NCI-H510A (cell line): ENCODE measurements at places on chromosomes 11 and 22.

DNA sequence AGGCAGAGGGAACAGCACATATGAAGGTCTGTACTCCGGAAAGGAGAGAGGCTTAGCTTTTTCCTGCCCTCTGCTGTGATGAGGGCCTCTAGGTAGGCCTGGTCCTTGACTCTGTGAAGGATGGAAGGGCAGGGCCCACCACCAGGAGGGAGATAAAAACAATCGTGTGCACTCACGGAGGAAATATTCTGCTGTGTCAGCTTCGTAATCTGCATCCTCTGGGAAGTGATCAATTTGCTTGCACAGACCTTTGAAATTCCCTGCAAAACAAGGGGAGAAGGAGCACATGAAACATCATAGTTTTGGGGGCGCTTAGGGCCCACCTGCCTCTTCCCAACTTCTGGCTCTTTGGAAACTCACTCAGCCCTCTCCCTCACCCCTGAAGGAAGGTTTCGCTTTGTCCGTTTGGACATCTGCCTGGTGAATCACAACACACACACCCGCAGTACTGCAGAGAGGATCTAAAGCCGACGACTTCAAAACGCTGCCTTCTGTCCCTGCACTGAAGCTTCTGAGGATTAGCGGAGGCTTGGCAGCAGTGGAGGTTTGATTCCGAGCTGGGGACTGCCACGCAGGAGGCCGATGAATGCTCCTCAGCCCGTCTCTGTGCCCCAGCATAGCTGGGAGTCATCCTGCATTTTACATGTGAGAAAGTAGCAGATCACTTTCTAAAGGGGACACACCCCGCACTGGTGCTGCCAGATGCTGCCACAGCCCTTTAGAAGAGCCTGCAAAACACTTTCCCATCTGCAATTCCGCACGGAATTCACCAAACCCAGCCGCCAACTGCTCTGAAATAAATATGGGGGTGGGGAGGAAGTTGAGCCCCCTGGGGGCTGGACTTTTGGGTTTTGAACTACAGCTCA, 58.6 kb upstream of the EIF3D start:
- DNase-seq: no peak

DNA sequence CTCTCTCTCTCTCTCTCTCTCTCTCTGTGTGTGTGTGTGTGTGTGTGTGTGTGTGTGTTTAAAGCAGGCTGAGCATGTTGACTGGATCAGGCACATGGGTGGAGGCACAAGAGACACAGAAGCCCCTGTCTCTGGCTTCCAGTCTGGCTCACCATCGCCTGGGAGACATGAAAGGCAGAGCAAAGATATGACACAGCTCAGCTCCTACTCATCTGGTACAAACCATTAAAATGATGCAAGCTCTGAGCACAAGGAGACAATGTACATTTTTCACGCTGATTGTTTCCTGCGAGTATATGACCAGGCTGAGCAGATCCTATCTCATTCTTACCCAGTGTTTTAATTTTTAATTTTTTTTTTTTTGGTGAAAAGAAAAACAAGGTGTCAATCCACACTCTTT, 9.5 kb downstream of the SLC6A5 start:
- DNase-seq: no peak

- peak; percentile 18 for DNase-seq
Observed at GRCh38 chr11:19777039-19777376, 64.4 kb downstream of the NAV2 start.

DNA sequence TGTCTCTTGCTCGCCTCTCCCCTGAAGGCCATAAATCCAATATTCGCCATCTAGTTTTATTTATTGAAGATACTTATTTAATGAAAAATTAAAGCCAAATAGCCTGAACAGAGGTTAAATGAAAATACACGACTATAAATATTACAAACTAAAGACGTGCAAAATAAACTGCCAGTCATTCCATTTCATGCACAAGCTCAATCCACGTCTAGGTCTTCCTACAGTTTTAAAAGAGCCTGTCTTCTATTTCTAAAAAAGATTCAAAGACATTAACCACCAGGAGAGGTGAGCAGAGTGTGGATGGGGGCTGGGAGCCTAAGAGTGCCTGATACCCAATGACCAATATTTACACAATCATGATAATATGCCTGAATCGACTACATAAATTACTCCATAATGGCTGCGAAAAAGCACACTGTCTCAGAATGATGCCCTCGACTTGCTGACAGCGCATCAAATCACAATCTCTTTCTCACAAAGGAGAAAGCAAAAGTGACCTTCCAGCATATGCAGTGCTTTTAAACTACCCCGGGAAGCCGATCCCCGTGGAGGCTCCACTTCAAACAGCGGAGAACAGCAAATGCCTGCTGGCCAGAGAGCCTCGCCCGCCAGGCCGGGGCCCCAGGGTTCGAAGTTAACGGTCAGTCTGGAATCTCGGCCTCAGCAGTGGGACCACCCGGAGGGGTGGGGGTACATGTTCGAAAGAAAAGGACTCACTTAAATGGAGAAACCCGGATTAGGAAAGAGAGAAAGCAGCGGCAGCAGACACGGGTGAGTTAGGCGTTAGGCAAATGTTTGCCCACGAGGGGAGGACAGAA, 1.7 kb downstream of the FCHSD2 start:
- DNase-seq: no peak

- DNase-seq: no peak
Observed at GRCh38 chr11:6315811-6316425, 4.4 kb downstream of the CAVIN3 start.

DNA sequence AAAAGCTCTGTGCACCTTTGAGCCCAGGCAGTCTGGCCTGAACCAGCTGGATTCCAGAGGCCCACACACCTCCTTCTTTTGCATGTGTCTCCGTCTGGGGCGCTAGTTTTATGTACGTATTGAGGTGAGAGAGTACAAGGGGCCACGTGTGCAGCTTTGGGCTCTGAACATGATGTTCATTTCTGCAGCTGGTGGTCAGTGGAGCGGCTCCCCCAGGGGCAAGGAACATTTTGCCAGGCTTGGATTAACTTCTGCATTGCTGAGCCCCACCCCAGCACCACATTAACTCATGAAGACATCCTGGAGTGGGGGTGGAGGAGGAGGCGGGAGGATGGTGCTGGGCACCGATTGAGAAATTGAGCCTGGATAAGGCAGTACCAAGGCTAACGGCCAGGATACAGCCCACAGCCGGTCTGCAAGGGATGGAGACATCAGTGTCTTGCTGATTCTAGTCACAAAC, 13.8 kb downstream of the USP2 start:
- DNase-seq: no peak

DNA sequence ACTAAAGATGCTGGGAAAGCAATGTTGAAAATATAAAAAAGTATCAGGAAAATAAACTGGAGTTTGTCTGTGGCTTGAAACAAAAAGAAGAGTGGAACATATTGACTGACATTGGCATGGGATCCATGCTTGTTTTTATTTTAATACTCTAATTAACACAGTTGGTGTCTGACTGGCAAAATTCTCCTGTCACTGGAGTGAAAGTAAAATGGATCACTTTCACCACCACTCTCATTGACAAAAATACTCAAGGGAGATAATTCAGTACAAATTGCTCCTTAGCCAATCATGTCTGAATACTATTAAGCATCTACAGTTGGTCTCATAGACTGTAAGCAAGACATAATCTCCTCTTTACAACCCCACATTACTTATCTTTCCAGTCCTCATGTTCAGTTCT, 101.8 kb downstream of the DCDC1 start:
- no peak for DNase-seq

DNA sequence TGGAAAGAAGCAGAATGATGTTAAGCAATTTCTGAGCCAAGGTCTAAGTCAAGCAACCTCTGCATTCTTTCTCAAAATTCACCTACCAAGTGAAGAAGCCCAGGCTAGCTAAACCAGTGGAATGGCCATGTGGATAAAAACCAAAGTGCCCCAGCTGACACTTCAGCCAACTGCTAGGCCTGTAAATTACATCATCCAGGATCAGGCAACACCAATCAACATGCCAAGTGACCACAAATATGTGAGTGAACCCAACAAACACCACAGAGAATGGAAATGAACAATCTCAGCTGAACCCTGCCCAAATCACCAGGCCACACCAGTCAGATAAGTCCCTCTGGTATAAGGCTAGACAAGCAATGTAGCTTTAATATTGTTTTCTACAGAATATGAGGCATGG, 25.1 kb upstream of the FJX1 start:
- no peak for DNase-seq

DNA sequence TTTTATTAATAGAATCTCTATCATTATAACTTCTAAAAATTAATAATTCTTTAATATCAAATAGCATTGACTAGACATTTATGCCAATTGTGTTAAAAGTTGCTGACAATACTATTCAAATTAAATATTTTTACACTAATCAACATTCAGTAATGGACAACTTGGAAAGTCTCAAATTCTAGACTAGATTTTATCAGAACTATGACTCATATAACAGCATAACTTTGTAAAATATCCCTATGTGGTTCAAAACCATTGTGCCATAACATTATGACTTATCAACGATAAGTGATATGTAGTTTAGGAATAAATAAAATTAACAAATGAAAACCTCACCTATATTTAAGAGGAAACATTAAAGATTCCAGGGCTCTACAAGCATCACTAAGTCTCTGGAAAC, 291.8 kb downstream of the SBF2 start:
- DNase-seq: no peak

DNA sequence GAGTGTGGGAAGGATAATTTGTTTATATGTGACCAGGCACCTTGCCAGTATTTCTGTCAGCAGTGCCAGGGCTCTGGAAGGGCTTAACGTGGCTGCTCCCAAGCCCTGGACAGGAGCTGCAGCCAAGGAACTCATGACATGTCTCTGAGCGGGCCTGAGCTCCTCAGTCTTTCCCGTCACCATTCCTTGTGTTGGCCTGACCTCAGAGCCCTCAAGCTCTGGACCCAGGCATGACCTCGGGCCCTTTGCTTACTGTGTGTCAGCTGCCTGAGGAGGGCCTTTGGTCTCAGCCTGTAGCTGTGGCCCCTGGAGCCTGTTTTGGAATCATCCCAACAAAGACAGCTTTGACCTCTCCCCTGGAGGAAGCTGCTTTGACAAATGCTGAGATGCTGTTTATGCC, 264.1 kb upstream of the PLET1 start:
- DNase-seq: no peak

GRCh38 chr22:44369916-44370801, 57.4 kb upstream of the SHISAL1 start:
- DNase-seq: no peak

DNA sequence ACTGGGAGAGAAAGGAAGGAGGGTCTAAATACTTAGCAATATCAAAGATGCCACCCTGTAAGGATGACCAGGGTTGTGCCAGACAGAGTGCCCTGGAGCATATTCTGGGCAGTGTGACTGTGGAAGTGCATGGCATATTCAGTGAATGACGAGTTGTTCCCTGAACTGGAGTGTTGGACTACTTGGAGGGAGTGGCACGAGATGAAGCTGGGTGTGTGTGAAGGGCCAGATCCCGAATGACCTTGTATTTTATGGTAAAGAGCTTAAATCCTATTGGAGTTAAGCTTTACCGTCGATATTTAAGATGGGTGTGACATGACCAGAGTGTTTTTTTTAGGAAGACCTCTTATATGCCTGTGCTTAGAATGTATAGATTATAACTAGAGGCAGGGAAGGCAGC, 48.8 kb downstream of the STIM1 start:
- no peak for DNase-seq

GRCh38 chr11:70483077-70483861, 84.9 kb downstream of the CTTN start:
- no peak for DNase-seq

DNA sequence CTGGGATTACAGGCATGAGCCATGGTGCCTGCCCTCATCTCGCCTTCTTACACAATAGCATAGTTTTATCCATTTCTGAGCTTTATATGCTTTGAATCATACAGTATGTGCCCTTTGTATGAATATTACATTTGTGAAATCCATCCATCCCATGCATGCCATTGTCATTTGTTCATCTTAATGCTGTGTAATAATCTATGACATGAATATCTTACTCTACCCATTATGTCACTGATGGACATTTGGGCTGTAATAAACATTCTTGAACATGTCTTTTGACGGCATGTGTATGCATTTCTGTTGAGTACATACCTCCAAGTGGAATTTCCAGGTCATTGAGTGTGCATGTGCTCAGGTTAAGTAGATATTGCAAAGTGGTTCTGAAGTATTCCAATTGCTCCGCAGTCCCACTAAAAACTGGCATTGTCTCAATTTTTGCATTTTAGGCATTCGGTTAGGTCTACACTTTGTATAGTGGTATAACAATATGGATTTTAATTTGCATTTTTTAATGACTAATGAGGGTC, 339.3 kb upstream of the SYN3 start:
- no peak for DNase-seq

DNA sequence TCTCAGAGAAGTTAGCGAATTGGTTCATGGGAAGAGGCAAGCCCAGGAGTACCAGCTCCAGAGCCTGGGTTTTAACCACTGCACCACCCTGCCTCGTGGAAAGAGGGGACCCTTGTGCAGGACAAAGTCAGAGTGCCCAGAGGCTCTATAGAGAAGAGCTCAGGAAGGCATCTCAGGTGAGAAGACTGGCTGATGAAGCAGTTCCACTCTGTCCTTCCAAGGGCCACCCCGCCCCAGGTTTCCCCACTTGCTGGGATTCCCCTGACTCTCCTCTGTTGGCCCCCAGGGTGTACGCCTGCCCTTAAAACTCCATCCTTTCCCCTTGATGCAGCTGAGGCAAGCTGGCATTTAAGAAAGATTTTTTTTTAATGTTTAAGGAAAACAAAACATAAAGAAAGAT, 265.8 kb downstream of the BUD13 start:
- DNase-seq: no peak

DNA sequence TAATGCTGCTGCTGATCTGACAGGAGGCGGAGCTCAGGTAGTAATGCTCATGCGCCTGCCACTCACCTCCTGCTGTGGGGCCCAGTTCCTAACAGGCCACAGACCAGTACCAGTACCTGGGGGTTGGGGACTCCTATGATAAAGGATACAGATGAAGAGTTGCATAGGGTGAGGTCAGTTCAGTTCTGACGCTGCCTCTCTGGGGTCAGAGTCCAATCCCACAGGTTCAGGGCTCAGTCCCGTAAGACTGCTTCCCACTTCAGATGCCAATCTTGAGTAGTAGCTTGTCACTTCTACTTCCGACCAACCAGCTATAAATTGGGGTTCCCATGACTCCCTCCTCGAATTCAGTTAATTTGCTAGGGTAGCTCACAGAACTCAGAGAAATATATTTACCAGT, 8.6 kb downstream of the ASRGL1 start:
- DNase-seq: no peak

GRCh38 chr22:19565382-19566278, 41.4 kb upstream of the CLDN5 start:
- no peak for DNase-seq

DNA sequence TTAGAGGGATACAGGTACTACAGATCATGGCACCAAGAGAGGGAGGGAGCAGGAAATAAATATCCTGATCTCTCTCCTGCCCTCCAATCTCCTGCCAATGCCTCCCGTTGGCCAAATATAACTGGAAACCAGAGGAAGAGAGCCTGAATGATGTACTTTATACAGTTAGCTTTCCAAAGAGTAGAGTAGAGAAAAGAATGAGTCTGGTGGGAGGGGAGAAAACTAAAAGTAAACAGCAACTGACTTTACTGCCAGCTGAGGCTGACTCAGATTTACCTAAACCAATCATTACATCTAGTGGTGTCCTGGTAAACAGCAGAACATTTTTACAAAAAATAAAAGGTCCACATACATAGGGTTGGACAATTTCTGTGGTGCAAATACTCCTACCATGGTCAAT, 5.1 kb downstream of the MPZL3 start:
- DNase-seq: no peak

GRCh38 chr11:17747131-17747955, 12.8 kb downstream of the KCNC1 start:
- DNase-seq: no peak
